Coronary artery (tissue), 2 donors: ENCODE measurements at places on chromosomes 12 and 14.

GRCh38 chr12:26112703-26113147 is 12.1 kb downstream of the BHLHE41 start:
- no peak for DNase-seq

DNA sequence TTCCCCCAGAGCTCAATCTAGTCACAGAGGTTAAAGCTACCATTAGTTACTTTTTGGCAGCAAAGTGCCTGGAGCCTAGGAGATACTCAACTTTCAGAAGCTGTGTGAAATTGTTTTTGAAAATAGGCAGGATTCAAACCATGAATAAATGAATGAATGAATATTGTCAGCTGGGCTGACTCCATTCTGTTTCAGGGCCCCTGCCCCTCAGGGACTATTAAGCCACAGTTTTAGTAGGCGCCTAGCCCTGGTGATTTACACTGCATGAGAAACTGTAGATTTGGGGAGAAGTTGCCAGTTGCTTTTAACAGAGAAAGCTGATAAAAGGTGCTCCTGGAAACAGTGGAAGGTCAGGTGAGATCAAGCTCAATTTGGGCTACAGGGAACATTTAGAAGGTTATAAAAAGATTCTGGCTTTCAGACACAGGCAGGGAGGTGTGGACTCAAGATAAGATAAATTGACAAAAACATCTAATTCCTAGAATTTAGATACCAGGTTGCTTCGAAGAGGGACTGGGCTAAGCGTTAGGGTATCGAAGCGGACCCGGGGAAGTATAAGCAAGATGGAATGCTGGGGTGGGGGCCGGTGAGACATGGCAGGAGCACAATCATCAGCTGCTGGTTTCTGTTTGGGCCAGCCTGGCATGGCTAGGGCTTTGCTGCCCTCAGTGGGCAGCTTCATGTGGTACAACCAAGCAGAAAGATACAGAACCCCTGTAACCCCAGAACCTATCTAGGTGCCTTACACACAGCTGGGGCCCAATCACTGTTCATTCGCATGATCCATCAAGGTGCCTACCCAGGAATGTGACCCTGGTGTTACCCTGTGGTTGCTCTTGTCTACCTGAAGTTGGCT is 14.9 kb upstream of the CELA1 start:
- DNase-seq: no peak

DNA sequence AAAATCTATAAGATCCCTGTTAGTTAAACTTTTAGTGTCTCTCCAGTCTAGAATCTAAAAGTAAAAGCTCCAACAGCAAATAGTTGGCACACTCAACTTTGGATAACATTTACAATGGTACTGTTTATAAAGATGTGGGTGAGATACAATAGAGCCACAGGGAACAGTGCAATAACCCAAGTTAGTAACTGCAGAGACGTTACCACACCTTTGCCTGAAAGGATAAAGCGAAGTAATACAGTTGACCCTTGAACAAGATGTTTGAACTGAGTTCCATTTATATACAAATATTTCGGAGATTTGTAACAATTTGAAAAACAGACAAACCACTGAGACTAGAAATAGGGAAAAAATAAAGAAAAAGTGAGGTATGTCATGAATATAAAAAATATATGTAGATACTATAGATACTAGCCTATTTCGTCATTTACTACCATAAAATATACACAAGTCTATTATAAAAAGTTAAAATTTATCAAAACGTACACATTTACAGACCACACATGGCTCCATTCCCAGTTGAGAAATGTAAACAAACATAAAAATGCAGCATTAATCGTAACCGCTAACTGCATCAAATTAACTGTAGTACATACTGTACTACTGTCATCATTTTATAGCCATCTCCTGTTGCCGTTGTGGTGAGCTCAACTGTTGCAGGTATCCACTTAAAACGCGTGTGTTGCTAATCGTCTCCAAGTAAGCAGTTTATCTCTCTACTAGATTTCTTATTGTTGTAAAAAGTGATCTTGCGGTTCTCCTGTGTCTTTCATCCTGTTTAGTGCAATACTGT is 56.5 kb upstream of the HIF1A start:
- DNase-seq: no peak

- DNase-seq: no peak
Observed at GRCh38 chr12:30796891-30797371, 42.2 kb upstream of the CAPRIN2 start.

DNA sequence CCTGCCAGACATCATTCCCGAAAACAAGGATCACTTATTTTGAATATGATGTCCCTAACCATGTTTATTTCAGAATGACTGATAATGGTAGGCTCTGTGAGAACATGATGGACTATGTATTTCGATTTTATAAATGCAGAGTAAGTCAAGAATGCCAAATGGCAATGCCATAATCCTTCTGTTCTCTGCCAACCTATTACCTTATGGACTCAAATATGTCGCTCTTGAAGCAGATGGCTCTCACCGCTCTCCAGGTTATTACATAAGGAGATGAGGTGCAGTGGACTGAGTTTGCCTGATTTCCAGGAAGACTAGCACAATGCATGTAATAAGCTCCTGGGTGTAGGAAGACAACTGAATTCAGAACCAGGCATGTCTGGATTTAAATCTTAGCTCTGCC is 227.2 kb downstream of the BTG1 start:
- no peak for DNase-seq

DNA sequence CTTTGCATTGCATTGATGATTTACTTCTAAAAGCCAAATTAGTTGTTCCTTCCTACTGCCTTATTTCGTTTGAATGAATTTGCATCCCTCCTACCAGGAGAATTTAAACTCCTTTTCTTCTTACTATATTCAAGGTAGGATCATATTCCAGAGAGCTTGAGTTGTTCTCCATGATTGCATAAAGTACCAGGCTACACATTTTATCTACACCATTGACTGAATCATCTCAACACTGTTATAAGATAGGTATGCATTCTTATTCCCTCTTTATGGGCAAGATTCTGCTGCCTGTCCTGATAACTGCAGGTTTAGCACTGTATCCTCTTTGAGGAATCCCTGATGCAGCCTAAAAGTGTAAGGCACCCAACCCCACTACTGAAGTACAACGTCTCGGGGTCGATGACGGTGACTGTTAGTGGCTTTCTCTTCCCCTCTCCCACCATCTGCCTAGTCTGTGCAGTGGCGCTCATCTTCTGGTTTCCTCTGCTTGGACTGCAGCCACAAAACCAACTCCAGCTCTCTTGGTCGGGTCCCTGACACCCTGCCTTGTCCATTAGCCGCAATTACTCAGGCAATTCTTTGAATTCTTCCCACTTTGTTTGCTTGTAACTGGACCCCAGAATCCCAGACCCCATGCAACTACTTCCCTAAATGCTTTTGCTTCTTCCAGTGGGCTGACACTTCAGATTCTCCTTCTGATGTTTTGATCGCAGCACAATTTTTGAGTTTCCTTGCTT is 44.4 kb upstream of the STXBP6 start:
- no peak for DNase-seq

- no peak for DNase-seq
Observed at GRCh38 chr12:67721248-67721647, 72.7 kb downstream of the DYRK2 start.

- DNase-seq: no peak
Observed at GRCh38 chr14:51094282-51094821, 553 bp downstream of the TRIM9 start.

- no peak for DNase-seq
Observed at GRCh38 chr14:102571043-102571442, 21.4 kb upstream of the RCOR1 start.

- no peak for DNase-seq
Observed at GRCh38 chr12:62375603-62376002, 91.0 kb upstream of the MON2 start.
